Effector CD8-positive, alpha-beta T cell (primary cell): ENCODE measurements at places on chromosomes 5 and 9.

DNA sequence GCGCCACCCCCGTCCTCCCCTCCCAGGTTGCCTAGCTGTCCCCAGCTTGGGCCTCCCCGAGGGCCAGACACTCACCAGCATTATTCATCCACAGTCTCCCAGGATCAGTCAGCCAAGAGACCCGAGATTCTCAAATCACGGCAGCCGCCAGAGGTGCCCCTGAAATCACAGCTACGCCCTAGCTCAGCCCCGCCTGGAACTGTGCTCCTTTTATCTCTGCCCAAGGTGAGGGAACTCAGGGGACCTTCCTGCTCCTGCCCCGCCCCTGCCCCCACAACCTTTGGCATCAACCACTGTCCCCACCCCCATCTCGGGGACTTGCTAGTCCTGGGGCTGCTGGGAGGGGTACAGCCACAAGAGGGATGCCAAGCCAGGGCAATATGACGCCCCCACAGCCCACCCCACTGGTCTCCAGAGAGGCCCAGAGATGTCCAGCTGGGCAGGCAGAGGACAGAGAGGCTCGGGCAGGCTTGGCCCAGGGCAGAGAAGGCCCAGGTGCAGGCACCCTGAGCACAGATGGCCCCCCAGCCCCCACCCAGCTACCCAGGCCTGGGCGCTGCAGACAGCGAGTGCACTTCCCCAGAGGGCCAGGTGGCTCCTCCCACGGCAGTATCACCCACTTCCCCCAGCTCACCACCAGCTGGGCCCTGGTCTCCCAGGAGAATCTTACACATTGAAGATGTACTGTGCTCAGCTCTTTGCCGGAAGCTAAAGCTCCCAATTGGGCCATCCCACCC is at the start of gene FUT7:
Gene FUT7, minus strand, starts transcription at position 185 of the 737 bp plus-strand sequence. Its CDS starts 97 bp downstream, at position 88.
- peak; percentile 23 for DNase-seq

- DNase-seq = no peak
These were observed 592.2 kb upstream of the ZNF608 start for GRCh38 chr5:125338440-125339174.

GRCh38 chr5:76561959-76562358 is 61.2 kb downstream of the F2RL2 start:
- no peak for DNase-seq

GRCh38 chr5:73298251-73298771 is 125.3 kb downstream of the TMEM174 start:
- no peak for DNase-seq

- no peak for DNase-seq
These were observed 14.5 kb upstream of the FAM170A start for GRCh38 chr5:119614838-119615237.

- DNase-seq = no peak
These were observed 47.9 kb upstream of the SNAPC3 start for GRCh38 chr9:15374825-15375224.

DNA sequence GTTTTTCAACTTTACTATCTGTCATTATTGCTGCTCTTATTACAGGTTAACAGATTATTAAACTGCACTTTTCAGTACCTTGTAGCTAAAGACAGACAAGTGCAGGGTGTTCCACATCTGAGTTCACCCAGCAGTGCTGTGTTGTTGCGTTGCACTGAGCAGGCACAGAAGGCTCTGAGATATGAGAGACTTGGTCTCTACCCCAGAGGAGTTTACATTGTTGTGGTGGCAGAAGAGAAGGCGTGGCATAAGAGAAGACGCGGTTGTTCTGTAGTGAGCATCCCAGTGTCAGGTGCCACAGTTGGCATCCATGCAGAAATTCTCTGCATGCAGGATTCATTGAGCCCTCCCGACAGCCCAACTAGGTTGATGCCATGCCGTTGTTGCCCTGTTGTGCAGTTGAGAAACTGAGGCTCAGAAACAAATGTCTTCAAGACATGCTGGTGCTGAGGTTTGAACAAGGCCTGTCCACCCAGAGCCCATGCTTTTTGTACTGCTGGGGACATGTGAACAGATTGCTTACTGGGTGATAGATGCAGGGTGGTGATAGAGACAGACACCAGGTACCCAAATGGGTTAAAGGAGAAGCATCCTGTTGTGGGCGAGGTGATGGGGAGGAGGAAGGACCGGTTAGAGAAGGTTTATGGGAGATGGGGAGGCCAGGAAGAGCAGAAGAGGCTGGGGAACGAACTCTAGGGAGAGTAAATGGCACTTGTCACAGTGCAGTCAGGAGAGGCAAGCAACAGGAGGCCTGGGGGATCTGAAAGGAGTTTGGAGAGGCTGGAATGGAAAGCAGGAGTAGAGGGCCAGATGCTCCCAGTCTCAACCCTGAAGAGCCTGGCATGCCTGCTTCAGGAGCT is 8.2 kb downstream of the ABL1 start:
- DNase-seq = no peak

DNA sequence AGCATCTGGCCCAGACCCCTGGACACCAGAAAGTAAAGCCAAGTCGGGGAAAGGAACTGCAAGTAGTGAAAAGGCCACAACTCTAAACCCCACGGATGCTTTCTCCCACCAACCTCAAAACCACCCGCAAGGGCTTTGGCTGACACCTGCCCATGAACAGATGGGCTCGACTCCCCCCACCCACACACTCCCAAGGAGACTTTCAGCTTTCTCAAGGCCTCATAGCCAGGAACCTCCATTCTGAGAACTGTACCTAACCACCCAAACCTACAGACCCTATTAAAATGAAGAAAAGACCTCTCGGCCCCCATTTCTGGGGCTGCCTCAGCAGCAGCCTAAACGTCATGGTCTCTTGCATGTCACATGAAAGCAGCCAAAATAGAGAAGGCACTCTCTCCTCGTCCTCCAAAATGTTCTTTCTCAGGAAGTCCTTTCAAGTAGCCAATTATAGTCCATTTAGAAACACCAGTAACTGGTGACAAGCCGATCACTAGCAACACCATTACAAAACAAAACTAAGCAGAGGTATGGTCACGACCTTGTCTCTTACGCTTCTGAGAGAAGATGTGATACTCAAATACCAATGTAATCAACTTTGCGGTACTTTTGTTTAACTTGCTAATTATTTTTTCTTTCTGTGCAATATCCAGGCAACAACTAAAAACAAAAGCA is 2.9 kb downstream of the B4GALT1 start:
- no peak for DNase-seq
